ENCODE measurements at places on chromosomes 4 and X.
A peak's percentile ranks its signal among the peaks of the same experiment; 100 is the strongest.

DNA sequence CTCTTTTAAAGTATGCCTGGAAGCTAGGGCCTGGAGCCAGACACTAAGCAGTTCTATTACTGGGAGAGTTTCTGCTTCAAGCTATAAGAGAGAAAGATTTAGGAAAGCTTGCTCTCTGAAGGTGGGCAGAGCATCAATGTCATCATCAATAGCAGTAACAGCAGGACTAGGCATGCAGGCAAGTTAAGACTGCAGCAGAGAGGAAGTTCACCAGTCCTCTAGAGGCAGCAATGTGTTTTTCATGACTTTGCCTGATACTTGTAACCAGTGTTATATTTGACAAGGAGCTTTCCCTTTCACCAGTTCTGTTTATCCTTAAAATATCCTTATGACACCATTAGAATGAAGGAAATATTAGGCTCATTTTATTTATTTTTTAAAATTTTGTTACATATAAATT is 237.9 kb downstream of the KCTD8 start:
- no peak for DNase-seq

DNA sequence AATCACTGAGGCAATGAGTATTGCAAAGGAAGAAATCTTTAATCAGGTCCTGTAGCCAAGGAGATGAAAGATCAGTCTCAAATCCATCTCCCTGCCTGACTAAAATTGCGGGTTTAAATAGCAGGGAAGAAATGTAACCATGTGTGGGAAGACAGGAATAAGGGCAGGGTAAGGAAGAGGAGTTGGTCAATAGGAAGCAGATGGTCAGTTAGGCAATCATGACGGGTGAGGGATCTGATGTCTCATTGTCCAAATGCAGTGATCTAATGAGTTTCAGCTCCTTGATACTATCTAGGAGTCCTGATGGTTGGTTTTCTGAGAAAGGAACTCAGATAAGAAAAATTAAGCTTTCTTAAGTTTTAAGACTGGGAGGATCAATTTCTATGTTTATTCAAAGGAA is 200.8 kb downstream of the SPATA18 start:
- DNase-seq = no peak

- no peak for DNase-seq
Measured at GRCh38 chr4:110309675-110310074, 111.3 kb upstream of the ELOVL6 start.

DNA sequence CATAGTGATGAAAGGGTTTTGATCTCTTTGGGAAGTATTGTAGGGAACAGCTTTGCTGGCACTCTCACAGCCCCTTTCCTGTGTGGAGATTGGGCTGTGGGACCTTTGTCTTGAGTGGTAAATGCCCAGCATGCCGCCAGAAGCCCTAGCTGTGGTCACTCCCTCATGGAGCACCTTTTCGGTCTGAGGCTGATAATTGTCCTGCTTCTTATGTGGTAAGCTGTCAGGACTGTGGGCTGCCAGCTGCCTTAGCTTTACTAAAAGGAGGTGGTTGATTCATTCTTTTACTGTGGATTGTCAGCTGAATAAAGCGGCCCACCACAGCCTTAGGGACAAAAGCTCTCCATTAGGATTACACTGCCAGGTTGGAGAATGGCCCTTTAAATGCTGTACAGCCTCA is 7.1 kb downstream of the PASD1 start:
- no peak for DNase-seq

- DNase-seq = no peak
Measured at GRCh38 chrX:150959557-150959956, 23.6 kb upstream of the HMGB3 start.

- no peak for DNase-seq
Measured at GRCh38 chrX:20547611-20548051, 280.9 kb upstream of the RPS6KA3 start.

DNA sequence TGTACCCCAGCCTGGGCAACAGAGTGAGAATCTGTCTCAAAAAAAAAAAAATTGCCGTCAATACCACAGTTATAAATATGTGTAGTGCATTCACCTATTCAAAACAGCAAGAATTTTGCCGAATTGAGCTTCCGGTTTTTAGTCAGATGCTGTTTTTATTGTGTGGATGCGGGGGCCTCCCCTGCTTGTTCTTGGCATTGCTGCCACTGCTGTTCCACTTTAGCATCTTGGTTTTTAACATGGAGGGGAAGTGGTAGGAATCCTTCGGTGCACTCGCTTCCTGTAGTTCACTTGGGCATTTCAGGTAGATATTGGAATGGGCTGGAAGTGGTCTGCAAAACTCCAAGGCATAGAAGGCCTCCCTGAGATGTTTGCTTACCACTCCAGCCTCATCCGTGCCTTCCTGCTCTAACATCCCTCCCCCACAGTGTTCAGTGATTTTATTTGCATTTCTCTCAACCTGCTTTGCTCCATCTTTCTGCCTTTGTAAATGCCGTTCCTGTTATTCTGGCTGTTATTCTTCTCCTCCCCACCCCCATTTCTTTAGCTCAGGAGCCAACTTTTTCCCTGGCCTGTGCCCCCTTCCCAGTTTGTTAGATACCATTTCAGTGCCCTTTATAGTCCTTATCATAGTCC is 25.5 kb downstream of the MOB1B start:
- DNase-seq = peak; percentile 41

GRCh38 chr4:51831133-51831532 is 11.8 kb upstream of the DCUN1D4 start:
- peak; percentile 68 for DNase-seq

- no peak for DNase-seq
Measured at GRCh38 chrX:46543441-46543840, 1.8 kb downstream of the ZNF674 start.

DNA sequence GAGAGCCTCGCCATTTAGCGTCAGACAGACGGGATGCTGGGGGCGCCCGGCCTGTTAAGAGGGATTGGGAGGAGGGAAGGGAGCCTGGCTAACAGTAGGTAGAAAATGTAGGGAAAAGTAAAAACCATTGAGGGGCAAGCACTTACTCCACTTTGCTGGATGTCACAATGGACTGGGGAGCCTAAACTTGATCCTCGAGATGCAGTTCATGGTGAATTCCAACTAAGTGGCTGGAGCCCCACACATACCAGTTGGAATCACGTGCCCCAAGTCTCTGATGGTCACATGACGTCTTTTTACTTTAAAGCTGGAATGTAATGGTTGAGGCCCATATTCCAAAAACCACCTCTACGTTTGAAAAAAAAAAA is 1.5 kb downstream of the PLS3 start:
- DNase-seq = no peak

- no peak for DNase-seq
Measured at GRCh38 chrX:112779139-112779538, 61.5 kb downstream of the AMOT start.

DNA sequence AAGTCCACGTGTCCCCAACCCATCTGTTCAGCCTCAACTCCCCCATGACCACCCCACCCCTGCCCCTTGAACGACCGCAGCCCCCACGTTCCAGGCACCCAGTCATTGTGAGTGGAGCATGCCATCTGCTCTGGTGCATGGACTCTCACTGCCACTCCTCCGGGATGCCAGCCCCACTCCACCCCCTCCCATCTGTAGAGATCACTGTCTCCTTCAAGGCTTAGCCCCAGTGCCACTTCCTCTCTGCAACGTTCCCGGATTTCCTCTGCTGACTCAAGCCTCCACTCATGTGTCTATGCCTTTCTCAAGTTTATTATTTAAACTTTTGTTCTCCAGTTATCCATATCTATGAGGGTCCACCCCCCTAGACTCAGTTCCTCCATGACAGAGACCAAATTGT is 54.0 kb downstream of the MAML3 start:
- DNase-seq = no peak

DNA sequence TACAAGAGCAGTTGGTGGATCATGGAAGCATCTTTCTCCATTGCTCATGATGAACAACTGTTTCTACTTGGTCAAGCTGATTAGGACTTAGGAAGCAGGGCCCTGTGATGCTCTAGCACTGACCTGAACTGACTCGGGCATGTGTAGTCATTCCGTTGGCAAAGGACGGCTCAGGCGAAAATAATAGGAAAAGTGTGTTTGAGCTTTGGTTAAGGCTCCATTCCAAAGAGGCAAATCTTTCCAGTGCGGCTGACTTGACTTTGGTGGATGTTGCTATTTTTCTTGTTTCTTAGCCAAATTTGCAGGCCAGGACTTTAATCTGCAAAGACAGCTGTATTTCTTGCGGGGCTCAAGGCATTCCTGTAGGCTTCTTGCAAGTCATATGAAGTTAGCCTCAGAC is 39.5 kb downstream of the ZNF518B start:
- no peak for DNase-seq

GRCh38 chrX:152450076-152450475 is 1.0 kb downstream of the GABRA3 start:
- DNase-seq = no peak

GRCh38 chrX:151099001-151099400 is 77.4 kb upstream of the GPR50 start:
- no peak for DNase-seq

GRCh38 chrX:120793098-120793497 is 82.6 kb downstream of the CT47B1 start:
- no peak for DNase-seq

GRCh38 chrX:80285131-80285773 is 135.0 kb upstream of the TENT5D start:
- DNase-seq = peak; percentile 2

DNA sequence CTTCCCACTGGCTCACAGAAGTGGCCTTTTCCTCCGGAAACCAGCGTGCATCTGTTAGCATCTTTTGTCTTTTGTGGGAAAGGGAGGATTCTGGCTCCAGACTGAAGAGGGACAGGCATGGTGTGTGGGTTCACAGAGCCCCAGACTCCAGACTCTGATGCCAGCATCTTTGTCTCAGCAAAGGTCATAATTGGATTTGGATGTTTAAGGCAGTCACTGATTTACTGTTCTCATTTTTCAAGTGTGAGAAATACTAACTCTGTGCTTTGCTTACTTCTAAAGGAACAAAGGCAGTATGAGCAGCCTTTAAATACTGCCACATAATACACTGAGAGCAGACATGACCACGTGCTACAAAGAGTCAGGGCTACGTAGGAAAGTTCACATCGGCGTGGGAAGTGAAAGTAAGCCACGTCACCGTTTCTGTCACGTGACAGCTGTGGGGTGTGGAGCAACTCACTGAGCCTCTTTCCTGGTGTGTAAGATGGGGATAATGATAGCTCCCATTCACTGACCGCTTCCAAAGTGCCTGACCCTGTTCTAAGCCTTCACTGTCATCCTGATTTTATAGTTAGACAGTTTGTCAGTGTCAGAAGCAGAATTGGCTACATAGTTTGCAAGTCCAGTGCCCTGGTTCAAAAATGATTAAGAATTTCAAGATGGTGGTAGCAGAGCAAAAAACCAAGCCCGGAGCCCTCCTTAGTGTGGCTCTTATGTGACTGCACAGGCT is 24.8 kb upstream of the TMSB4X start:
- DNase-seq = peak; percentile 89

DNA sequence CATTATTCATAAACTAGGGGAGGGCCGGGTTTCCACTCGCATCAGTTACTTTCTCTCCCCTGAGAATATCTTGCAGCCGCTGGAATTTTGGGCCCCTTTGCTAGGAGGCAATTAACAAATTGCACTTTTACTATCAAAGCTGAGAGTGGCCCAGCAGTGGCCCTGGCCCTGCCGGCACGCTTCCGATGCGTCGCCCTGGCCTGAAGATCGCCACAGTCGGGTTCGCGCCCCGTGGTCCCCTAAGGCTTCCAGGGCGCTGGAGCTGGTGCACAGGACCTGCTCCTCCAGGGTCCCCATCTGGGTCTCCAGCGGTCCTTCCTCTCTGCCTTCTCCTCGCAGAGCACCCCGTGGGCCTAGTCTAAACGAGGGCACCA is 486 bp upstream of the CWH43 start:
- no peak for DNase-seq

GRCh38 chrX:135697601-135698000 is 15.8 kb upstream of the CT45A1 start:
- no peak for DNase-seq

GRCh38 chr4:155784637-155785036 is 25.8 kb downstream of the GUCY1B1 start:
- DNase-seq = no peak

GRCh38 chr4:108556588-108557200 is 63.7 kb upstream of the RPL34 start:
- DNase-seq = no peak

DNA sequence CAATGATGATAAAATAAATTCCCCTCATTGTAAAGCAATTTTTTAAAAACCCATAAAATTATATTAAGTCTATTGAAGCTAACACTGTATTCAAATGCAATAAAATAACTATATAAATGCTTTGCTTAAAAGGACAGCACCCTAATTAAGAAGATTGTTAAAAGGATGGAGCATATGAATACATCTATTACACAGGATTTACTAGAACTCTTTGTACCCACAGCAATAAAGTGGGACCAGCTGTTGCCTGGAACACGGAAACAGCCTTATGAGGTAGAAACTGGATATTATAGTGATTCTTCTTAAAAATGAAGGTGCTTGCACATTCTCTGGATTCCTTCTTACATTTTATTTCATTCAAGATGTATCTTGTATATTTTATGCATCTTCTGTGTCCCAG is 298.7 kb upstream of the KLF3 start:
- DNase-seq = no peak

GRCh38 chr4:15148199-15148598 is 145.9 kb downstream of the CPEB2 start:
- DNase-seq = no peak

All from activated CD4-positive, alpha-beta T cell treated with anti-CD3 and anti-CD28 coated beads for 48 hours (primary cell).